Amniotic stem cell (primary cell): ENCODE measurements at places on chromosomes 6 and 20.

GRCh38 chr6:9233226-9233625 lies 797.9 kb upstream of the SLC35B3 start:
- no peak for DNase-seq

DNA sequence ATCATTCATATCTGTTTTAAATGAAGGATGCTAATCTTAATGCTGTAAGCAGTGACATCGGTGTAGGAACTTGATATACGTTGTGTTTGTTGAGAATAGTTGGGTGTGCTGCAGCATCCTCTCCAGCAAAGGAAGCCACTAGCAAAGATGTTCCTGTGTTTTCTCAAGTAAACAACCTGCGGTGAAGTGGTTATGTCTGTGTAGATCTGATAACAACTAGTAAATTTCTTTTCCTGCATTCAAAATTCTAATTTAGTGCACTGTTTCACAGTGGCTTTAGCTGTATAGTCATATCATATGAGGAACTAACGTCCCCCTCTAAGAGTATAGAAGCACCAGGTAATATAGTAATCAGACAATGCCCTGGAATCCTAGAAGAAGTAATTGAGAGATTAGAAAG lies 38.7 kb downstream of the NCOA7 start:
- DNase-seq: no peak

DNA sequence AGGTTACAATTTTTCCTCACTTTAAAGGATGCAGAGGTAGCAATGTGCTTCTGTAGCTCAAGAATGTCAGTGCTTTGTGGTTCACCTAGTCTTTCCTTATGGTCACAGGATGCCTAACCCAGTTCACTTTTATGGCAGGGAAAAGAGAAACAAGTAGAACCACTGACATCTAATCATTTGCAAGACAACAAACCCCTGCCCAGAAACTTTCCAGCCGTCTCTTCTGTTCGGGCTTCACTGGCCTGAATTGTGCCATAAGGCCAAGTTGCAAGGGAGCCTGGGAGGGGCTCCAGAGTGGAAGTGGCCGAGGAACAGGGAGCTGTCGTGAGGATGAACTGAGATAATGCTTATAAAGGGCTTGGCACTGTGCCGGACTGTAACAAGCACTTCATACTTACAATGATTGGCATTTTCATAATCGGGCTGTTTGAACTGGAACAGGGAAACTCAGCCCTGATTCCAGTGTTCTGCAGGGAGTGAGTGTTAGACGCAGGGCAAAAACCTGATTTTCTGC lies 212.6 kb downstream of the BCAS1 start:
- DNase-seq: no peak

- no peak for DNase-seq
Measured at GRCh38 chr6:168163096-168163731, 84.2 kb upstream of the FRMD1 start.

- DNase-seq: no peak
Measured at GRCh38 chr6:139346392-139346791, 28.1 kb downstream of the CITED2 start.

GRCh38 chr6:16505711-16506357 lies 255.4 kb downstream of the ATXN1 start:
- DNase-seq: no peak

DNA sequence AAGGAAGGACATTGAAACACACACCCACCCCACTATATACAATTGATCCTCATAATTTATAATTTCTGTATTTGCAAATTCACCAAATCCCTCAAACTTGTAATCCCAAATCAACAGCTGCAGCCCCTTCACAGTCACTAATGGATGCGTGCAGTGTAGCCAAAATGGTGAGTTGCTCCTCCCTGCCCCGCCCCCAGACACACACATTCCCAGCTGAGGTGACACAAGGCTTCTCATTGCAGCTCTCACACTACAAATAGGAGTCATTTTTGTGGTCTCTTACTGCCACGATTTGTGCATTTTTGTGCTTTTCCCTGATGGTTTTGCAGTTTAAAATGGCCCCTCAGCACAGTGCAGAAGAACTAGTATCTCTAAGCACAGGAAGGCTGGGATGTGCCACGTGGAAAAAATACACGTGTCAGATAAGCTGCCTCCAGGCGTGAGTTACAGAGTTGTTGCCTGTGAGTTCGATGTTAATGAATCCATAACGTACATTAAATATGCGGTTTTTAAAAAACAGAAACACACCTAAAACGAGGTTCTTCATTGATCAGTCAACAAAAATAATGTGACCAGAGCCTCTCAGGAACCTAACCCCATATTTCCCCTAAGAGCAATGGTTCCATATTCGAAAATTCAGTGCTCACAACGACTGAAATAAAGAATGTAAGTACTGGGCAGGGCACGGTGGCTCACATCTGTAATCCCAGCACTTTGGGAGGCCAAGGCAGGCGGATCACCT lies 8.2 kb downstream of the ATP9A start:
- DNase-seq: no peak

GRCh38 chr6:136158971-136159370 lies 91.1 kb downstream of the MTFR2 start:
- no peak for DNase-seq

- no peak for DNase-seq
Measured at GRCh38 chr6:41258196-41258493, 28.3 kb downstream of the TREM1 start.

DNA sequence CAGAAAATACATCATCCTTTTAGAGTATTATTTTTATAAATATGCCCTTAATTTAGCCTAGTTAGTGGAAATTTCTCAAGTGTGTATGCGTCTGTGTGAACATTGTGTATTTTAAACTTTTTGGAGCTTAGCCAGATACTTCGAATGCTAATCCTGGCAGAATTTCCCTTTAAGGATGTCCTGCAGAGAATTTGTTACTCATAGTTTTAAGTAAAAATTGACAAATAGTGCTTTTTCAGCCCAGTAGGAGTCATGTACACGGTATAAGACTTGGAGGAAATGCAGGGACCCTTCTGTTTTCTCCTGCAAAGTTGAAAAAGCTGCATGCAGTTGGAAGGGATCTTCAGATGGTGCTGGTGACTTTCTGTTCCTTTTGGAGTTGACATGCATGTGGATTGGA lies at the start of gene FHL5:
Gene FHL5 (plus strand): TSS at position 243 of the 400 bp plus-strand sequence. CDS start 40,486 bp downstream, outside the sequence.
- DNase-seq: no peak

DNA sequence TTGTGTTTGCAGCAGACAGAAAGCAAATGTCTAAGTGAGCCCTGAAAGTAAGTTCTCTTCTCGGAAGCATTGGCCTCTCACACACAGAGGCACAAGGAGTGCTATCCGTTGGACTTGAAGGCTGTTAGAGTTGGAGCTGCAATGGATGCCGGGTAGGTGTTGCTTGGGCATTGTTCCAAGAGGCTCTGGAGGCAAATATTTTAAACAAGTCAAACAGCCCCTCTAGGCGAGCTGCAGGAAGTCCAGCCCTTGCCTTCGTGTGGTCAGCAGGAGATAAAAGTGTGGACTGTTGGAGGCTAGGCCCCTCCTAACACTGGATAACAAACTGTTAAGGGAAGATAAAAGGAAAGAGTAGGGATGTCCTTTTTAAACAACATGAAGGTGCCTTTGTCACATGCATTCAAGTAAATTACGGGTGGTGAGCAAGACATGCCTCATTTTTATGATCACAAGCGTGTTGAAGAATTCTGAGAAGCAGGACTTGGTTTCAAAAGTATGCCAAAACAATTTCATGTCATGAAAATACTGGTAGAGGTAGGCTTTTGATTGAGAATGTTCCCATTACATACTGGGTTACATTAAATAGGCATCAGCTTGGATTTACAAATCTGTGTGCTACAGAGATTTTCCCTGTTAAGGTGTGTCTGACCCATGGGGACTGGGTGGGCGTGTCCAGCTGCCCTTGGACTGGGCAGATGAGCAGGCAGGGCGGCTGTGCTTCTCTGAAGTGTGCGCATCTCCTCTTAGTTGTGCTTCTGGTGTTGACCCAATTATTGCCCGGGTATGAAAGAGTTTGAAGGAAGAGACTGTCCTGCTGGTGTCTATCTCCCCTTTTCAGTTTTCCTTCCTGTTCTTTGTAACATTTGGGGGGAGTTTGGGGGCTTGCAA lies 57.5 kb downstream of the RREB1 start:
- no peak for DNase-seq

- no peak for DNase-seq
Measured at GRCh38 chr6:139242457-139243240, 49.1 kb downstream of the TXLNB start.

DNA sequence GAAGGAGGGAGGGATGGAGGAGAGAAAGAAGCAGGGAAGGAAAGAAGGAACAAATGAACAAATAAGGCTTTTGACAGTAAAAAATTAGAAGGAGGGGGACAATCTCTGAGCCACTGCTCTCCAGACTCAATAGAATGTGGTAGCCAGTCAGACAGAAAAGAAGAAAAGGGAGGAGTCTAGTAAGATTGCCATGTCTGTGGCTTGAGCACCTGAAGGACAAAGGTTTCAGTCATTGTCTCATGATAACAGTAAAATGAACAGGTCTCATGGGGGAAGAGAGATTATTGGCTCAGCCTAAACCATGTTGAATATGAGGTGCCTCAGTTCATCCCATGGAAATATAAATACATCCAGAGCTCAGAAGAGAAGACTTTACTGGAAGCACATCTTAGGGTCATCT lies 14.0 kb upstream of the LOC128125822 start:
- DNase-seq: no peak

DNA sequence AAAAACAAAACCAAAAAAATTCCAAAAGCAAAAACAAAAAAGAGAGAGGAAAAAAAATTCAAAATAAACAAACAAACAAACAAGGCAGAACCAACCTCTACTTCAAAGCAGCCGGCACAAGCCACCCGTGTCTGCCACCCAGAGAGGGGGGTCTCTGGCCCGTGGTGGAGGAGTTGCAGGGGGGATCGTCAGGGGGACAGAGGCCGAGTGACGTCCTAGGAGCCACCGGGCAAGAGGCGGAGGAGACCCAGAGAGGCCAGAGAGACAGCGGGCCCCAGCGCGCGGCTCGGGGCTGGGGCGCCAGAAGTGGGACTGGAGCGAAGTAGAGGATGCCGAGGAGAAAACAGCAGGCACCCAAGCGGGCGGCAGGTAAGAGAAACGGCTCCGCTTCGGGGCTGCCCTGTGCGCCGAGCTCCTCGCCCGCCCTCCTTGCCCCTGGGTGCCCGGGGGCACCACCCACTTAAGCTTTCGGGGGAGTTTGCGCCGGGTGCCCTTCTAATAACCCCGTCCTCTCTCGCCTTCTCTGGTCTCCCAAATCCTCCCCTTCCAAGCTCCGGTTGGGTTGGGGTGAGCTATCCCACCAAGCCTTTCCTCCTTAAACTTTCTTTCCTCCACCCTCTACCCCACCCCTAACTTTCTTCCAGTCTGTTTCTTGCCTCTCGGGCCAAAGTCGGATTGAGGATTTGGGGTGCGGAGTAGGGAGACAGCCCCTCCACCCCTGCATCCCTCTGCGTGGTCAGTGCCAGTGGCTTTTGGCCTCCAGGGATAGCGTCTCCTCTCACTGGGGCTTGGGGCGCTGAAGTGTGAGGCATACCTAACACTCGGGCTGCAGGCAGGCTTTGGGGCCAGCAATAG lies 1.0 kb downstream of the TSHZ2 start:
- no peak for DNase-seq

DNA sequence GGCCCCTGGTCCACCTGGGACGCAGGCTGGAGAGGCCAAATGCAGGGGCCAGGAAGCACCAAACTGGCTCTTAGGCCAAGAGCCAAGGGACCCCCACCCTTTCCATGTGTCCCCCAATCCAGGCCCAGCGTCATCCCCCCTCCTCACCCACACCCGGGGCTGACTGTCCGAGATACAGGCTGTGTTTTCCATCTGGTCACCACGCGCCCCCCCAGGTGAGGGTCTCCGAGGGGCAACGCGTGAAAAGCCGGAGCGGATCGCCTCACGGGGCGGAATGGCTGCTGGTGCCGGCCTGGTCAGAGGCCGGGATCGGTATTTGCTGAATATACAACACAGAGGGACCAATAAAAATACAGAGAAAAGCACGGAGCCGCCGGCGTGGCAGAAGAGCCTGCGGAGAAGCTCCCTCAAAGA lies 5.2 kb upstream of the ABHD16B start:
- DNase-seq: no peak

DNA sequence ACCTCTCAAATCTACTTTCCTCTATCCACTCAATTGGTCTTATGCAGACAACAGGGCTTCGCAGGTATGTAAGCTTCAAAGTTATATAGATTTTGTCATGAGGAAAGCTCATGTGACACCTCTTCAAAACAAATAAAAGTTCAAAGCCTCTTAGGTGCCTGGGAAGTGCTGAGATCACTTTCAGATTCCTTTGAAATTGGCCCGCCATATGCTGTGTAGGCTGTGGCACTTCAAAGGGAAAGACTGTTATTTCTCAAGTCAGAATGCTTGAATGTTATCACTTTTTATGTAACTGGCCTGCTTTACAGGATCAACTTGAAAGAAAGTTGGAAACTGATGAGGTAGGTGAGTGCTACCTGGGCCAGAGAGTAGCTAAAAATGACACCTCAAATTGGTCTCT lies 67.1 kb upstream of the GFRAL start:
- no peak for DNase-seq

DNA sequence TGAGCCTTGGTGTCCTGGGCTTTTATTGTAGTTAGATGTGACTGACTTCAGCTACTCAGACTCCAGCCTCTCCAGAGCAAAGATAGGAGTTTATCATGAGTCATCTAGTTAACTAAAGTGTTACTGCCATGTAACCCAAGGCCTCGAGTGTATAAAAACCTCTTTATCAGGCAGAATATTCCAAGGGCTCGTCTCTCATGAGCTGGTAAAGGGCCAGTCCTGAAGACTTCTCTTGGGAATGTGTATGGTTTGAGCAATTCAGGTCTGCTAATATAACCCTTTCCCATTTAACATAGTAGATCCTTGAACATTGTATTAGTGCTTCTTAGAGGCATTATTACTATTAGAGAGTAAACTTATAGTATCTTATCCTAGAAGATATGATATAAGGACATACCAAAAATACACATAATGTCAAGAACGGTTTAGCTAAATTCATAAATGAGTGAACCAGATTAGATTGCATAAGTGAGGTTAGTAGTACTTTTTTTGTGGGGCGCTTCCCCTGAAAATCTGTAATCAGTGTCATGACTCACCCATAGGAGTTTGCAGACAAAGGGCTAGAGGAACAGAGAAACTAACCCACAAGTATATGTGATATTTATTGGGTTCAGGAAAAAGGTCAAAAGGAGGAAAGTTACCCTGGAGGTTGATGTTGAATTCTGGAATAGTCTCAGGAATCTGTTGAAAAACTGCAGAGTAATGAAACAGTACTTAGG lies 16.0 kb downstream of the DSE start:
- DNase-seq: no peak

- no peak for DNase-seq
Measured at GRCh38 chr6:53301801-53302537, 46.8 kb downstream of the ELOVL5 start.

GRCh38 chr6:159695984-159696383 lies 2.9 kb upstream of the SOD2 start:
- DNase-seq: no peak

- no peak for DNase-seq
Measured at GRCh38 chr6:145865595-145865994, 51.0 kb upstream of the FBXO30 start.

GRCh38 chr6:1797801-1798200 lies 188.1 kb downstream of the FOXC1 start:
- DNase-seq: no peak
